ENCODE measurements at places on chromosomes 2 and 18.

DNA sequence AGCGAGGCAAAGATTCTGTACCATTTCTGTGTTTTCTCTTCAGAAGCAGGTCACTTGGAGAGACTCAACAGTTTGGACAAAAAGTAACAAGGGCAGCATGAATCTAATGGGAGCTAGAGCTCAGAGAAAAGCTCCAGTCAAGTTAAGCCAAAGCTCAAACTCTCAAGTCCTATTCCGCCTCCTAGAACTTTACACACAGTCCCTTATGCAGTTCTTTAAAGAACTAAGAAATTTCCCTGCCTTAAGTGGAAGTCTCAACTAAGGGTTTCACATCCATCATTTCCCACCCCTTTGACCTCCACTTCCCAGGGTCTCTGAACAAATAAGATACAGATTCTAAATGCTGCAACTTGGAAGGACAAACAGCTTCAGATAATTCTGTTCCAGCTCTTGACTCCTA is 121.3 kb upstream of the RNU4ATAC start:
- DNase-seq, result no peak

DNA sequence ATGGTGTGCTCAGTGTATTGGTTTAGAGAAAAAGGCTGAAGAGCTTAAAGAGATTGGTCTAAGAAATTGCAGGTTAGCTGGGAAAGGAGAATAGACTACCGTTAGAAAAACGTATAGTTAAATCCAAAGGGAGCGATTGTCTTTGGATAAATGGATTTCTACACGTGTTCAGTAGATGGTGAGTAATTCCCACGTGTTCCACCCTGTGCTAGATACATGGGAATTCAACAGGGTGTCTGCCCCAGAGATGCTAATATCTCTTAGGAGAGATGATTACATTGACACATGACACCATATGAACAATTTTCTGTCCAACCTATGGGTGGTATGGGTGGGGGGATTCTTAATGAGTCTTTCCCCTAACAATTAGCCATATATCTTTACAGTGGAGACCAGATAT is 99.8 kb downstream of the TDRD15 start:
- no peak for DNase-seq

- DNase-seq, result no peak
Measured at GRCh38 chr18:25279961-25280360, 72.0 kb downstream of the ZNF521 start.

DNA sequence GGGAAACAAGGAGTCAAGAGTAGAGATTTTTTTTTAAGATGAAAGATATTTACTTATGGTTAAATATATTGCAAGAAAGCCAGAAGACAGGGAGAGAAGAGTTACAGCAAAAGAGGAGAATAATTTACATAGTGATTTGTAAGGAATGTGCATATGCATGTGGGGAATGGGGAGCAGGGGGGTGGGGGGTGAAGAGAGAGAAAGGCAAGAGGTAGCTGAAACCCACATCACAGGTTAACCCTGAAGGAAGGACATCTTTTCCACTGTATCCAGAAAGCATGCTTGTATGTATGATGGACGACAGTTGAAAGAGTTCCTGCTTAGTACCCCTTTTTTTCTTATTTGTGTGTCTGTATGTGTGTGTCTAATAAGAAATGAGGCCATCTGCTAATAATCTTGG is 371.9 kb downstream of the RAD51AP2 start:
- DNase-seq, result no peak

GRCh38 chr2:119487434-119488244 is 36.6 kb downstream of the SCTR start:
- DNase-seq, result no peak

DNA sequence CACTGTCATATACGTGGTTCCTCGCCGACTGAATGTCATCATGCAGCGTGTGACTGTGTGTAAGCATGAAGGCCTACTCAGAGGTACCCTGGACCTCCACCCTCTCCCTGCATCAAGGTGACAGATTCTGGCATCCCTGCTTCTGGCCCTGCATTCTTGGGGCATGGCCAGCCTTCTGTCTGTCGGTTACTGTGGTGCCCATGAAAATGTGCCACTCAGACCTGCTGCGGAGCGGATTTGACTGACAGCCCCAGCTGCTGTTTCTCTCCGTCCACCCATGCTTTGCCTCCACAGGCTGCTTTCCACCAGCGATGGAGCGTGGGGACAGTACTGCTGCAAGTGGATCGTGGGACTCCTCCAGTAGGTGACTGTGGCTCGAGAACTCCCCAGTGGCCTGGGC is 9.6 kb downstream of the TMEM177 start:
- DNase-seq, result no peak

DNA sequence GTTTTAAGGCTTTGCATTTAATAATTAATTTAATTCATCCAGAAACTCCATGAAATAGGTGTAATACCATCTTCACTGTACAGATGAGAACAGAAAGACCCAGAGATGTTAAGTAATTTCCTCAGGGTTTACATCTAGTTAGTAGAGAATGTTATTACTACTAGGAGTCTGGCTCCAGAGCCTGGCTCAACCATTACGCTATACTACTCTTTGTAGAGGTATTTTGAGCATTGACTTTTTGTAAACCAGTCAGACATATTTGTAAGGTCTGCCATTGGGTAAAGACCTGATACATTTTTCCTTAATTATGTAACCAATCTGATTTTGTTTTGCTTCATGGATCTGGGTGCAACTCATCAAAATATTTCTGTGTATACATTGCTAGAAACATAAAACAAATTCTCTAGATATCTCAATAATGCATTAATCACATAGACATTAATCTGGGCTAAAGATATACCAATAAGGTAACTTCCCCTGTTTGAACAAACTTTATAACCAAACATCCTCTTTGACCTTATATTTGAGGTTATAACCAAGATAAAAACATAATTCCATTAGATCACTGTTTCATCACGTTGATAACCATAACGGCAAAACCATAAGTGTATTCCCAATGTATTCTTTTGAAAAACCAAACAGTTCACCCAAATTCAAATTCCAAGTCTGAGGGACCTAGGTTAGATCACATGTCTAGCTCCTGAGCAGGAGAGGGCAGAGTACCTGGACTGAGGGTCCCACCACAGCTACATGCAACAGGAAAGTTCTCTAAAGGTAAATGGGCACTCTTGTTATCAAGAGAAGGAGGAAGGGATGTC is 135.0 kb downstream of the IKZF2 start:
- no peak for DNase-seq

- no peak for DNase-seq
Measured at GRCh38 chr2:1837458-1837857, 93.1 kb upstream of the PXDN start.

GRCh38 chr2:118569876-118570535 is 277.4 kb downstream of the EN1 start:
- no peak for DNase-seq
